NCI-H524 treated with DMSO at 0.1 percent for 48 hours (cell line): ENCODE measurements at places on chromosomes 11 and 22.

GRCh38 chr11:114243461-114244372 lies 52.5 kb upstream of the NNMT start:
- peak; percentile 33 for DNase-seq

- no peak for DNase-seq
Measured at GRCh38 chr11:76201056-76201455, 5.2 kb downstream of the WNT11 start.

DNA sequence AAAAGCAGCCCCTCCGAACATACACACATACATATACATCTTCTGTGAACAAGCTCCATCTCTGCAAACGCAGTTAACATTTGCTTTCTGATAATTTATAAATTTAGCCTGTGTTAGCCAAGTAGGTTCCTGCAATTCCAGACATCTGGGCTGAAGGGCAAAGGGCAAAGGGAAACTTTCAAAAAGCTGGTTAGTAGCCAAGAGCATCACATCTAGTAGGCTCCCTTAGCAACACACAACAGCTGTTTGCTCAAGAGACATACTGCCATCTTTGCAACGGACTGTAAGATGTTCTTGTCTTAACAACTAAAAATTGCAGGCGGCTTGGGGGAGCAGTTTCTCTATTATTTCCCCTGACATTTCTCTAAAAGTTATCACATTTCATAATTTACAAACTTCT lies 134.9 kb downstream of the RBFOX2 start:
- DNase-seq, result no peak

- DNase-seq, result no peak
Measured at GRCh38 chr11:488062-488461, 19.0 kb downstream of the RNH1 start.

DNA sequence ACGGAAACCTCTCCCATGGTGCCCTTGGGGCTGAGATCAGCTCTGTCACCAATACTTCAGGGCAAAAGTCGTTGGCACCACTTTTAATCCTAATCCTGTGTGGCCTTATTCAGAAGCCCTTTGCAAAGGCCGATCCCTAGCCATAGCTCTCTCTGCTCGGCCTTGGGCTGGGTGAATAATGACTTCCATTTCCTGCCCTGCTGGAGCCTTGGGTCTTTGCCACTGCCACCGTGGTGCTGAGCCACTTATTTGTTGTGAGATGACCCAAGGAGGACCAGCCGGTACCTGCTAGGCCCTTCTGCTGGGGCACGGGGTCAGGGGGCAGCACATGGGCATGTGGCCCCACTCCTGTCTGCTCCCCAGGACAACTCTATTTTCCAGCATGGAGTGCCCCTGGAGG lies 188.2 kb downstream of the ST3GAL4 start:
- DNase-seq, result no peak

- DNase-seq, result no peak
Measured at GRCh38 chr11:130055617-130056016, 14.1 kb upstream of the APLP2 start.

DNA sequence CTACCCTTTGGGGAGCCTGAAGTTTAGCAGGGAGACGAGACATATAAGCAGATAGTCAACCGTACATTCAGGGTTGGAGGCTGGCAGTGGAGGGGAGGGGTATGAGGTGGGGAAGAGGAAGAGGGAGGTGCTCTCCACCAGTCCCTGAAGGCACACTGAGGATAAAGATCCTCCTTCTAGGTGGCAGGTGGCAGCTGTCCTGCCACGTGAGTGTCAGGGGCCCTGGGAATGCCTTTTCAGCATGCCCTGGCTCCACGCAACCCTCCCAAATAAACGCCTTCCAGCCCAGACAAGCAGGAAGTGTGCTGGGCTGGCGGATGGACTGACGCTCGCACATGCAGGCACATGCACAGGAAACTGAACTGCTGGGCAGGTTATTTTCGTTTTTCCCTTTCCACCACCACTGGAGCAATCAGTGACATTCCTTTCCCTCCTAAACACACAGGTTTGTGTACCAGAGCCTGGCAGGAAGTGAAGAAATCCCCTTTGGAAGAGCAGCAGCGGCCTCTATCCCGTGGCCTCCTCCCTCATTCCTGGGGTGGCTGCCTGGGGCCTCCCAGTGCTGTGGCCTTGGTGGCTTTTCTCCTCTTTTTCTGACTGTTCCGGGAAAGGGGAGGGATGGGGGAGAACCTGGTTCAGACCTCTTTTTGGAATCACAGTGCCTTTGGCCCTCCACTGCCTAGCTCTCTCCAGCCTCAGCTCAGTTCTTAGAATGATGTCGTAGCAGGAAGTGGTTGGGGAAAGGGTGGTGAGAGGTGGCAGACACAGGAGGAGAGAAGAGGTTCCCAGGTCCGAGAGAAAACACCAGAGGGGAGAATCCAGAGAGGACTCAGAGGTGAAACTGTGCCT lies 157.0 kb upstream of the TIMP3 start:
- peak; percentile 11 for DNase-seq

- no peak for DNase-seq
Measured at GRCh38 chr22:20982563-20982882, 426 bp downstream of the LZTR1 start.

- DNase-seq, result no peak
Measured at GRCh38 chr11:122727101-122727929, 71.8 kb downstream of the UBASH3B start.

- no peak for DNase-seq
Measured at GRCh38 chr11:74677131-74677530, 54.1 kb downstream of the CHRDL2 start.

GRCh38 chr11:43542750-43543712 lies 137.5 kb upstream of the HSD17B12 start:
- DNase-seq, result no peak

GRCh38 chr11:129323896-129324502 lies 51.6 kb upstream of the BARX2 start:
- DNase-seq, result peak; percentile 36

DNA sequence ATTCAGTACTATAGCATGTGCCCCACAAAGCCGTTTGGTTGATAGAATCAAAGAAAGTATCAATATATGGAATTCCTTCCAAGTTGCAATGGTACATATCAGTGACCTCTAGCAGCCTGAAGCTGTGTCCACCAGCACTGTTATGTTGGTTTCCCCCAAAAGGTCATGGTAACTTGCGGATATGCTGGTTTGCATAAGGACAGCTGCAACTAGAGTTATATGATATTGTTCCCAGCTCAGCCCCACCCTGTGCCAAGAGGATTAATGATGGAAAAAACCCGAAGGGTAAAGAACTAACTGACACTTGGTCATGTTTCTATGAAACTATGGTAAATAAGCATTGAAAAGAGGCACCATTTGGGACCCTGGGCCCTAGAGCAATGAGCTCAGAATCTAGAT lies 93.5 kb downstream of the PDHX start:
- no peak for DNase-seq

- DNase-seq, result no peak
Measured at GRCh38 chr11:128879817-128880216, 11.3 kb upstream of the KCNJ5 start.

- DNase-seq, result no peak
Measured at GRCh38 chr11:124108156-124108555, 7.1 kb upstream of the VWA5A start.

GRCh38 chr11:86390487-86390886 lies 15.8 kb downstream of the CCDC81 start:
- DNase-seq, result no peak

DNA sequence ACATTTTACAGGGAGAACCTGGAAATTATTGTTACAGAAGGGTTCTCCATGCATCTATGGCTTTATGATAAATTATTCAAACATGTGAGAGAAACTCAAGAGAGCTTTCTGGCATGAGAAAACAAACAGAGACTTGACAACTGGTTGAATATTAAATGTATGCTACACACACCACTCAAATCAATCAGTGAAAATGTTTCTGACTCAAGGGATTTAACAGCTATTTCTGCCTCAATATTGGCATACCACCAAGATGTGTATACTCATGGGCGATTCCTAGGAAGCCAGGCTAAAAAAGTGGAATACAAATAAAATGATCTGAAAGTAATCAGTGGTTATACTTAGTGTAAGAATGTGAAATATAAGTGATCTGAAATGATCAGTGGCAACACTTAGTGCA lies 15.8 kb upstream of the OR51T1 start:
- no peak for DNase-seq

- no peak for DNase-seq
Measured at GRCh38 chr11:116507016-116507415, 265.8 kb downstream of the BUD13 start.

- no peak for DNase-seq
Measured at GRCh38 chr11:134677891-134678551, 266.0 kb upstream of the B3GAT1 start.

DNA sequence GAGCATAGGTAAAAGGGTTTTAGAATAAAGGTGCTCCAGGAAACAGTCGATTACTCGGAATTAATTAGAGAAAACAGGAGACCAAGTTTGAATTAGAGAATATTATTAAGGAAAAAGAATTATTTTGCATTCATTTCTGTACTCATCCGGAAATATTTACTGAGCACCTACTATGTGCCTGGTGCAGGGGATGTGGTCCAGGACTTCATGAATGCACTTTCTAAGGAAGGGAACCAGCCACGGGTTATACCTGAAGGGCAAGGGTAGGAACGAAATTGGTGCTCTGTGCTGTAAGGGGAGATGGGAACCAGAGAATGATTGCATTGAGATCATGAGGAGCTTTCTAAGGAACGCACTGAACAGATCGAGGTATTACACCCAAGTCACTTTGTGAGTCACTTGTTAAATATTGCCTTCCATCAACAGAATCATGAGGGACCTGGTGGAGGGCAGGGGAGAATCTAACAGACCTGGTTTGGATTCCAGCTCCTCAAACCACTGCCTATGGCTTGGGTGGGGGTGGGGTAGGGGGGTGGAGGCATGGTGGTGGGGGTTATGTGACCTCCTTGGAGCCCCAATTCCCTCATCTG lies 40.9 kb downstream of the C11orf96 start:
- DNase-seq, result no peak
